ENCODE measurements at places on chromosomes 5 and 9.

DNA sequence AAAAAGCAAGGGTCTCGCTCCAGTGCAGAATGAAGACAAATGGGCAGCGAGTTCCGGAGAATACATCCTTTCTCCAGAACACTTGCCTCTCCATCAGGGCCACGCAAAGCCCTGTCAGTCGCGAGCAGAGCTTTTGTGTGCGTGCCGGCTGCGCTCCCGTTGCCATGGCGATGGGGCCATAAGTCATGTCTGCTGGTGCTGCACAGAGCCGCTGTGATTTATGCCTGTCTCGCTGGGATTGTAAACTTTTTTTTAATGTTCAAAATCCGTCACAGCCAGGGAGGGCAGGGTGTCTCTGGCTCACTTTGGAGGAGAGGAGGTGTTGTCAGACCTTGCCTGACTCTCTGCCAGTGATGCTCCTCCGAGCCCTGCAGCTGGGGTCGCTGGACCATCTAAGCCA lies 272.7 kb downstream of the TRIM32 start:
- no peak for DNase-seq

DNA sequence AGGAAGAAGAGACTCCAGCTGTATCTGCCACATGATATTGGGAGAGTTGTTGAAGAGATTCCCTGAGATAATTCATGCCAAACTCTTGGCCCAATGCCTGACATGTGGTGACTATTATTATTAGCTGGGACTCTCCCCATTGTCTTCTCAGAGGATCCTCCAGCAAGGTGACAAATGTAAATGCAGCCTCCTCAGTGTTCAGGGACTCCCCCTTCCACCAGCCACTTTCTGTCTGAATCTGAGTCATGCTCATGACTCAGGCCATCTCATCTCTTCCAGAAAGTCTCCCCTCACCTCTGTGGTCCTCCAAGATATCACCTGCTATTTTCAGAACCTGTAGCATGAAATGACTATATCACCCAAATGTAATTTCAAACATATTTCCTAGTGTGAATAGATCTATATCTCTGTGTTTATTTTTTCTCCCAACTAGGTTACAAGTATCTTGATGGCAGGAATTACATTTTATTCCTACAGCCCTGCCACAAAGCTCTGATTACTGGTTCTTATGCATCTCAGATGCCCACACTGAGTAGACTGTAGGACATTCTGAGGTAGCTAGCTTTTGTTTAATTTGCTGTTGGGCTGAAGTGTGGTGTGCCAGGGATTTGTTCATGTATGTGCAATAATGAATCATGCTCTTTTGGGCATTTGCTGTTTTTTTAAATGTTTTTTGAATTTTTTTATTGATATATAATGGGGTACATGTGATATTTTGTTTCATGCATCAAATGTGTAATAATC lies 126.6 kb upstream of the IL12B start:
- DNase-seq = no peak

- no peak for DNase-seq
Observed at GRCh38 chr5:179322071-179323025, 22.9 kb downstream of the ADAMTS2 start.

- DNase-seq = peak; percentile 42
Observed at GRCh38 chr5:132180134-132180745, 47.4 kb downstream of the P4HA2 start.

GRCh38 chr5:37900692-37901091 lies 60.9 kb upstream of the GDNF start:
- no peak for DNase-seq

- DNase-seq = no peak
Observed at GRCh38 chr5:180126716-180127681, 55.4 kb upstream of the RNF130 start.

GRCh38 chr5:124859027-124859426 lies 112.6 kb upstream of the ZNF608 start:
- no peak for DNase-seq

GRCh38 chr9:30967476-30967875 lies 1417.0 kb upstream of the ACO1 start:
- no peak for DNase-seq

DNA sequence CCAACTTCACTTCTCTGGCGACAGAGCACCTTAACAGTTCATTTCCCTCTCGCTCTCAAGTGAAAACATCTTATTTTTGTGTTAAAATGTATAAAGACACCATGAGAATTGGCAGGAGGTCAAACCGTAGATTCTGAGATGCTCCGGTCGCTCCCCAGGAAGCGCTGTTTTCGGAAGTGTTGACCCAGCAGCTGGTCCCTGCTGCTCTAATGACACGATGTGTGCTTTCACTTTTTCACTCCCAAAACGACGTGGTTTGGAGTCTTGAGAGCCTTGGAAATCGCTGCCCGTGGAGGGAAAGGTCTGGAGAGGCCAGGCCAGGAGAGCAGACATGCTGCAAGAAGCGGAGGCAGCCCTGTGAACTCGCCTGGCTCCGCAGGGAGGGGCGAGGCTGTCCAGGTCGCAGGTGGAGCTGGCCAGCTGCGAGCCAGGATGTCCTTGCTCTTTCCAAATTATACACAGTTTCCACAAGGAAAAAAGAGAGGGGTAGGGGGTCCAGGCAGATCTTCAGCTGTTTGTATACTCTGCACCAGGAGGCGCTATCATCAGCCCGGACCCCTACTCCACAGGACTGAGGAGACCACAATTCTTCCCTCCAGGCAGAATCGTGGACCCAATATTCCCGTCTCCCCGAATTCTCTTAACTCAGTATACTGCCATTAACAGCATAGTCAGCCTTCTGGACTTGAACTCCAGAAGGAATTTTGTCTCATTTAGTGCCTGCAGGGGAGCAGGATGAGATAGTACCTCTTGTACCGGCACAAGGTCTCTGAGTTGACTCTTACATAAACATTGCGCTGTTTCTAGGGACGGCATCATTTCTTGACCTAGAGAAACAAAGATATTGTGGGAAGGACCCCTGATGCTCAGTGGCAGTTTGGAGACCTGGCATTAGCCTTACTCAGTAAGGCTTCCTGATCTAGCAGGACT lies 248.6 kb upstream of the ANKRD55 start:
- no peak for DNase-seq

DNA sequence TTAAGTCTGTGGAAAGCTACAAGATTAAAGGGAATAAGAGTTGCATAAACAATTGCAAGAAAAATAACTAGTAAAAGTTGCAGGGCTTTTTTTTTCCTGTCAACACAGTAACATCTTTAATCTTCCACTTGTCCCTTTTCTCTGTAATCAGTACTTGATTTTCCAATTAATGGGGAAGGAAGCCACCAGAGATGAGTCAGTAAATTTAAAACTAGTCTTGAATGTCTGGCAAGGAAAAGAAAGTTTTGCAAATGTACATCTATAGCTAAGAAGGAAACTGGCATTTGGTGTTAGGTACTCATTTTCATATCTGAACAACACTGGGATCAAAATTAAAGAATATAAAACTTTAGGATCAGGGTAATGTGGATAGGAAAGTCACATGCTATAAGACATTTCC lies 17.1 kb downstream of the DAP start:
- DNase-seq = no peak

DNA sequence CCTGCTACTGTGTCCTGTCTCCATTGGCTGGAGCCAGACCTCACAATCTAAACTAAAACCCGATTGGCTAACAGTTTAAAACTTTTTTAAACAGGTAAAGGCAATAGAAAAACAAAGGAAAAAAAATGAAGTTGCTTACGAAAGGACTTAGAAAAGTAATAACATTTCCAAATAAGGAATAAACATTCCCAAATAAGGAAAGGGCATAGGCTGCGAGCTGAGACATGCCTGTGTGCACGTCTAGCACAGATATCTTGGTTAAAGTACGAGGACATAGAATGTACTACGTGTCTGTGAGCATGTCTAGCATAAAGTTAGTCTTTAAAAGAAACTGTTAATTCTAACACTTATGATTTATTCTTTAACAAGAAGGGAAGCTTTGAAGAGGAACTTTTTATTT lies 15.3 kb upstream of the FAM120A start:
- no peak for DNase-seq

GRCh38 chr9:131669269-131670157 lies 70.4 kb downstream of the RAPGEF1 start:
- DNase-seq = no peak

DNA sequence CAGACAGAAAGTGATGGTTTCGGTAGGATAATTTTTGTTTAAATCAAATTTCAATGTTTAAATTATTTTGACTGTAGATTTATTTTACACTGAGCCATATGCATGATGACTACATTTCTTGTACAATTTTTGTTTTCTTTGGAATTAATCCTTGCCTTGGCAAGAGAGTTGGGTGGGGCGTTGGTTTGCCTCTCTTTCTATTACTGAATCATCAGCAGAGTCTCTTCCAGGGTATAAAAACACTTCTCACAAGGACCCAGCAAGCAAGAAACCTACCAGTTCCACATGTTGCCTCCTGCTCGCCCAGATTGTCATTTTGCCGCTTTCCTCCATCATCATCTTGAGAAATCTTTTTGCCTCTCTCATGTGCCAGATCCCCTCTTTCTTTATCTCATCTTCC lies 455.0 kb upstream of the DMAC1 start:
- no peak for DNase-seq

DNA sequence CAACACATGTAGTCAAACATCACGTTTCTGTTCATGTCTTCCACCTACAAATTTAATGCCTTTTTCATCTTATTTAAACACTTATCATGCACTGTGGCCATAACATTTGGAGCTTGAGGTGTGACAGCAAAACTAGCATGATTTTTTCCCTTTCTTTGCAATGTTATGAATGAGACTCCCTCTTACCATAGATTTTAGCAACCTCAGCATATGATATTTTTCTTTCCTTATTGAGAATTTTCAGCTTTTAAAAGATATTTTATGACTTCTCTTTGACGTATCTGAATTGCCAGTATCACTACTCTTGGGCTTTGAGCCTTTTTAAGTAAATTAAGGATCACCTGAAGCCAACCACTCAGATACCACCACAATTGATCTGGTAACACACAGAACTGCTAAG lies 32.7 kb upstream of the ISOC1 start:
- no peak for DNase-seq

GRCh38 chr5:132859889-132860437 lies 6.3 kb downstream of the GDF9 start:
- no peak for DNase-seq

DNA sequence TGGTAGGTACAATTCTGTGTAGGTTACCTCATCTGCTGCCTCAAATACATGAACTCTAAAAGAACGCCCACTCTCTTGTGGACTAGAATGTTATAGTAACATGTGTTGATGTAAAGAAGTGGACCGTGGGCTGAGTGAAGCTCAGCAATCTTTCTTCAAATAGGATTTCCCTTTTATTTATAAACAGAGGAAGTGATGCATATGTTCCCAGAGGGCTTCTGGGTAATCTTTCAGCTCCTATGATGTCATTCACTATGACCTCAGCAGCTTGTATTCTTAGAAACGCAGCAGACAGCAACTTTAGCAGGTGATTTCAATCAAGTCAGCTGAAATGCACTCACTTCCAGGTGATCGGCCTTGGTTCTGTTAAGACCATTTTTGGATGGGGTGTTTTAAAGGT lies 14.4 kb downstream of the F2RL2 start:
- DNase-seq = no peak

DNA sequence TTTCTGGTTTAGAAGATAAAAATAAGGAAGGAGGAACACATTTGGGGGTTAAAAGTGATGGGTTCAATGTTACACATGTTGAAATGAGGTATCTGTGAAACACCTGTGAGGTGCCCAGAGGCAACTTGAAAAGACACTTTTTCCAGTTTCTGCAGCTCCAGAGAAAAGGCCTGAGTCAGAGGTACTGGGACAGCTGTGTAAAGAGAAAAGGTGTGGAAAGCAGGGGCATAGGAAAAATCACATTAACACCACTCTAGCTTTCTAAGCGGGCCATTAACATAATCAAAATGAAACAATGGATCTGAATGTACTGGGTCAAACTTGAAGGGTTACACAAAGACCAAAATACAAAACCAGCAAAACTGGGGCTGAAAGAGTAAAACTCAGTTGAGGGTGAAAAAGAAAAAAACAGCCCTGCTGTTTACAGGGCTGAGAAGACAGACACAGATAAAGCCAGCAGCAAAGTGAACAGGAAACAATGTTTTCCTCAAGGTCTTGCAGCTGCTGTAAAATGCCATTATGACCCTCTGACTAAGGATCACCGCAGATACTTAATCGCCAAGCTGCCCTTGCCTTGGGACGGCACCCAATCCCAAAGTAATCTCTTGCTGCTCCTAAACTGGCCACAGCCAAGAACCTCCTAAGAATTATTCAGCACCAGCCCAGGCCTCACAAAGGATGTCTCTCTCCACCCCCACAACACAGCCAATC lies 104.7 kb downstream of the DROSHA start:
- no peak for DNase-seq

DNA sequence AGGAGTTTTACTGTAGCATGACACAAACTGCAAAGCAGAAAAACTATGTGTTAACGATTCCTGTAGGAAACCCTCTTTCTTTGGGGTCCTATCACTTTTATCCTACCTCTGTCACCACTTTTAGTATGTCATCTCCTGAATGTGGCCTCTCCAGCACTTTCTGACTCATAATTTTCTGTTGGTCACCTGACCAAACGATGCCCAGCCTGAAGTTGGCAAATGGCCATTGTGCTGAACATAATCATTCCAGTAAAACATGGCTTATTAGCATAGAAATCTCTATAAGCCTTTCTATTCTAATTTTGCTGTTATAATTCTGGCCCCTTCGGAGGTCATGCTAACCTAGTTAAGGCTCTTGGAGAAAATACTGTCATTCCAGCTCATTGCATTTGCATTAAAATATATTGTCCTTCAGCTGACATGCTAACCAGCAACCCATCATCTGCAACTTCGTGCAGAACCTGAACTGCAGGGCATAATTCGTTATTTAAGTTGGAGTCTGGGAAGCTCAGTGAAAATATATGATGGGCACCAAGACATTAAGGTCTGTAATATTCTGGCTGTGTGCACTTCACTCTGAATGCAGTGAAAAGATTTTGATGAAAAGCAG lies 140.3 kb downstream of the NMUR2 start:
- no peak for DNase-seq

GRCh38 chr5:150960791-150961396 lies 56.1 kb upstream of the ZNF300 start:
- DNase-seq = no peak

DNA sequence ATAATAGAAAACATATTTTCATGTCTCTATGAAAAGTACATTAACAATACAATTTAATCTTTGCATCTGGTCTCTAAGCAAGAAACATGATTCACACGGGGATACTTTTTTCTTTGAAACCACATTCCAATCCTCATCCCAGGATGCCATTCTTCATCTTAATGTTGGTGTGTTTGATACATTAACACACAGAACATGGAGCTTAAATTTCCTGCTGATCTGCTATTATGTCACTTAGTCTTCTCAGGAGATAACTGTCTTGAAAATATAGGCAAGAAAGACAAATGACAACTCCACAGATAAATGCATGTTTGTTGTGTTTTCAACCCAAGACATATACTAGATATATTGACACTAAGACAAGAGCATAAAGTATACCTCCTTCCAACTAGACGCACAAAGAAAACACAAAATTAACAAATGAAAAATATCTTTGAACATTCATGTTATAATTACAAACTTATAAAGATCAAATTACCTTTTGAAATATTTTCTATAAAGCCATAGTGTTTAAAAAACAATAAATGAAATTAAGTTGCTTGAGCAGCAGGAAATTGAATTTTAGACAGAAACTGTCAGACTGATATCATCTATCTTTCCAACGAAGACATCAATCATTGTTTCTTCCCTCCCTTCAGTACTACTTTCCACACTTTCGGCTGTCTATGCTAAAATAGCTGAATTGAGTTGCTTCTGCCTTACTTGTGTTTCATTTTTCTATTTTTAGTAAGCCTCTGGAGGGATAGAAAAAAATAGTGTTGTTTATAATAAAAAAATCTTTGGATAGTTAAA lies 1676.7 kb upstream of the CDH9 start:
- no peak for DNase-seq
